ENCODE measurements at places on chromosomes 12 and 14. TPM values are rescaled to one million over a fixed set of nuclear protein-coding genes. Genes with fewer than 3 reads are reported as not detected.

- no peak for DNase-seq
Measured at GRCh38 chr12:115975411-115975810, 302.1 kb downstream of the MED13L start.

DNA sequence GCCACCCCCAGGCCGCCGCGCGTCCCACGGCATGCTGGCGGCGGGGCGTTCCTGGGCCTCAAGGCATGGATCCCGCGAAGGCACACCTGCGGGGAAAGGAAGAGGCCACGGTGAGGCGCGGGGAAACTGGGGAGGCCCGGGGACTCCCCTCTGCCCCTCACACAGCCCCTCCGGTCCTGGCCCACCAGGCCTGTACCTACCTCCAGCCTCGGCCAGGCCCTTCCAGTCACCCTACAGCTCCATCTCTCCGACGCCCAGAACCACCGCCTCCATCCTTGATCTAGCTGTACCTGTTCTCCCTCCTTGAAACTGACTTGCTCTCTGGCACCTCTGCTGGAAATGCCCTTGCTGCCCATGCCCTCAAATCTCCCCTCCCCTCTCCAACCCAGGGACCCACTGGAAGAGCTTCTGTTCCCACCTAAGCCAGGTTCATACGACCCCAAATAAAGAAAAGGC lies 1.7 kb downstream of the ANKRD9 start:
- DNase-seq: no peak

GRCh38 chr12:131044760-131045381 lies 91.2 kb downstream of the ADGRD1 start:
- no peak for DNase-seq

- no peak for DNase-seq
Measured at GRCh38 chr12:56288705-56289387, 11.3 kb downstream of the CS start.

FAIM2 gene
- total RNA-seq: 0.23 TPM

PAX9 gene
- not detected for total RNA-seq

DNA sequence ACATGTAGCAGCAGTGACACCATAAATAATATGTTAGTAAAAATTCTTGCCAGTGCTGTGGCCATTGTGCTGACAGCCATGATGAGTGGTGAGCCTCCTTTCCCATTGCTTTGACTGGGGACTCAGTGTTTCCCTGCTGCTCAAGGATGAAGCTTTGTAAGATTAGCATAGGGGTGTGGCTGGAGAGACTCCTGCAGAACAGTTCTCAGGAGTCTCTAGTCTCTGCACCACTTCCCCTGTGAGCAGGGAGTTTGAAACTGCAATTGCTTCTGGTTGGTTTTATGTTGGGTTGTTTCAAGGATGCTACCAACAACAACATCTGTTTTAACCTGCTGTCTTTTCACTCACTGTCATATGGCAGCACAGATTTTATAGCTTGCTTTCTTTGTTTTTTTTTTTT lies 41.4 kb downstream of the ZC3H14 start:
- no peak for DNase-seq

DNA sequence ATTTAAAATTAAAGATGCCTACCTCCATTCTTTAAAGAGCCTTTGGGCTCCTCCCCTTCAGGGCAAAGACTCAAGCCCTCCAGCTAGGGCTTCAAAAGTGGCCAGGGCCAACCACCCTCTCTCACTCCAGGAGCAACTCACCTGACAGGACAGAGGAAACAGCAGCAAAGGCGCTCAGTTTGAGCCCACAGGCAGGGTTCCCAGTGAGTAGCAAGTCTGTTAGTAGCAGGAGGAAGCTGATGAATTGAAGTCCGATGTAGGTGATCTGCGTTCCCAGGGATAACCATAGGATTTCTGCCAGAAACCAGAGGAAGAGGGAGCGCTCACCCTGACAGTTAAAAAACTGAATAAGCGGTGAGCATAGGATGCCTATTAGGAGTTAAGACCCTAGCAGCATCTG lies 15.7 kb downstream of the GSG1 start:
- no peak for DNase-seq

- no peak for DNase-seq
Measured at GRCh38 chr12:11785712-11786111, 136.2 kb downstream of the ETV6 start.

COL2A1 gene
- total RNA-seq: not detected

All from activated CD8-positive, alpha-beta T cell treated with anti-CD3 and anti-CD28 coated beads, Interleukin-2, amount 10 ng/mL, durations not matched to agents 7 days and 5 days (primary cell).